ENCODE measurements at places on chromosomes 2 and 18. TPM values are rescaled to one million over a fixed set of nuclear protein-coding genes. Genes with fewer than 3 reads are reported as not detected.

The ABCB11 gene
- not detected for polyA plus RNA-seq

The TEX44 gene
- not detected for polyA plus RNA-seq

The CNTNAP5 gene
- not detected for polyA plus RNA-seq

The FBXO36 gene
- 0.42 TPM for polyA plus RNA-seq

The SPP2 gene
- not detected for polyA plus RNA-seq

The RESP18 gene
- polyA plus RNA-seq, result not detected

The VWA3B gene
- polyA plus RNA-seq, result not detected

The FLACC1 gene
- polyA plus RNA-seq, result 1.5 TPM

The RALB gene
- polyA plus RNA-seq, result 31.0 TPM

The GKN1 gene
- not detected for polyA plus RNA-seq

The KCNK3 gene
- polyA plus RNA-seq, result not detected

The FAM237A gene
- not detected for polyA plus RNA-seq

The MARCO gene
- 0.04 TPM for polyA plus RNA-seq

The TSPYL6 gene
- not detected for polyA plus RNA-seq

The SP5 gene
- not detected for polyA plus RNA-seq

The KCTD1 gene
- polyA plus RNA-seq, result 2.3 TPM

The CXCR1 gene
- 0.07 TPM for polyA plus RNA-seq

The FOXI3 gene
- not detected for polyA plus RNA-seq

The GTF2A1L gene
- not detected for polyA plus RNA-seq

The NDUFV2 gene
- 59.2 TPM for polyA plus RNA-seq

The IL36B gene
- polyA plus RNA-seq, result not detected

The GATA6 gene
- polyA plus RNA-seq, result not detected

The NEU2 gene
- not detected for polyA plus RNA-seq

The HNMT gene
- 0.09 TPM for polyA plus RNA-seq

The SCYGR4 gene
- polyA plus RNA-seq, result not detected

The CD8B gene
- 0.82 TPM for polyA plus RNA-seq

The ZSWIM2 gene
- polyA plus RNA-seq, result not detected

The SKOR2 gene
- not detected for polyA plus RNA-seq

The POTEJ gene
- not detected for polyA plus RNA-seq

The KCNJ13 gene
- not detected for polyA plus RNA-seq

The TMEM37 gene
- polyA plus RNA-seq, result not detected

The SKA1 gene
- polyA plus RNA-seq, result 0.82 TPM

The ADAM23 gene
- polyA plus RNA-seq, result 1.8 TPM

The UGT1A5 gene
- not detected for polyA plus RNA-seq

The ERBB4 gene
- polyA plus RNA-seq, result not detected

The ATG16L1 gene
- polyA plus RNA-seq, result 25.7 TPM

The CABLES1 gene
- polyA plus RNA-seq, result 0.45 TPM

Data from B cell (primary cell).